ENCODE measurements at places on chromosomes 16 and 17.

DNA sequence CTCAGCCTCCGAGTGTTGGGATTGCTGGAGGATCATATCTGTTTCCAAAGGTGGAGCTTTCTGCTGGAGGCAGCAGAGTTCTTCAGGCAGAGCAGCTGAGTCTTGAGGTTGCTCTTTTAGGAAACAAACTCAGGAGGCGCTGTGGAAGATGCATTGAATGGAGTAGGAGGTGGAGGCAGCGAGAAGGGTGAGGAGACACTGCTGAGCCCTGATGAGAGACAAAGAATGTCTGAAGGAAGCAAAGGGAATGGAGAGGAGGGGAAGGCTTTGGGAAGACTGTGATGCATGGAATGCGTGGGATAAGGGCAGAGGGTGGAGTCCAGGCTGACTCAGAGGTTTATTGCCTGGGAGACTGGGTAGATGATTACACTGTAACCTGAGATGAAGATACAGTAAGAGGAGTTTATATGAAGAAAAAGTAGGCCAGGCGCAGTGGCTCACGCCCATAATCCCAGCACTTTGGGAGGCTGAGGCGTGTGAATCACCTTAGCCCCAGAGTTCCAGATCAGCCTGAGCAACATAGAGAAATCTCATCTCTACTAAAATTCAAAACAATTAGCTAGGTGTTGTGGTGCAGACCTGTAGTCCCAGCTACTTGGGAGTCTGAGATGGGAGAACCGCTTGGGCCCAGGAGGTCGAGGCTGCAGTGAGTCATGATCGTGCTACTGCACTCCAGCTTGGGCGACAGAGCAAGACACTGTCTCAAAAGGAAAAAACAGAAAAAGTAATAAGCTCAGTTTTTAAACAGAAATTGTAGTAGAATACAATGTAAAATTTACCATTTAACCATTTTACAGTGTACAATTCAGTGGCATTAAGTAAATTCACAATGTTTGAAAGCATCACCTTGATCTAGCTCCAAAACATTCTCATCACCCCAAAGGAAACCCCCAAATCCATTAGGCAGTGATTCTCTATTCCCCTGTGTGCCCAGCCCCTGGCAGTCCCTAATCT is 17.8 kb upstream of the TMEM219 start:
- no peak for DNase-seq

DNA sequence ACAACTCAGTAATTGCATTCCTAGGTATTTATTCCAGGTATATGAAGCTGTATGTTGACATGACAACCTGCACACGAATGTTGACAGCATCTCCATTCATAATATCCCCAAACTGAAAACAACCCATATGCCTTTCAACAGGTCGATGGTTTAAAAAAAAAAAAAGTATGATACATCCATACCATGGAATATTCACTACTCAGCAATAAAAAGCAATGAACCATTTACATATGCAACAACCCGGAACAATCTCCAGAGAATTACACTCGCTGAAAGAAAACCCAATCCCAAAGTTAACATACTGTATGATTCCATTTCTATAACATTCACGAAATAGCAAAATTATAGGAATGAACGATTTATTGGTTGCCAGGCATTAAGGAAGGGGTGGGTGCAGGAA is 53.3 kb upstream of the DNAH9 start:
- DNase-seq: no peak

- no peak for DNase-seq
These were observed 10.6 kb downstream of the AARSD1 start for GRCh38 chr17:42953669-42954068.

- DNase-seq: no peak
These were observed 61.5 kb downstream of the GNAO1 start for GRCh38 chr16:56252835-56253234.

GRCh38 chr16:76443973-76444372 is 166.8 kb downstream of the CNTNAP4 start:
- DNase-seq: no peak

DNA sequence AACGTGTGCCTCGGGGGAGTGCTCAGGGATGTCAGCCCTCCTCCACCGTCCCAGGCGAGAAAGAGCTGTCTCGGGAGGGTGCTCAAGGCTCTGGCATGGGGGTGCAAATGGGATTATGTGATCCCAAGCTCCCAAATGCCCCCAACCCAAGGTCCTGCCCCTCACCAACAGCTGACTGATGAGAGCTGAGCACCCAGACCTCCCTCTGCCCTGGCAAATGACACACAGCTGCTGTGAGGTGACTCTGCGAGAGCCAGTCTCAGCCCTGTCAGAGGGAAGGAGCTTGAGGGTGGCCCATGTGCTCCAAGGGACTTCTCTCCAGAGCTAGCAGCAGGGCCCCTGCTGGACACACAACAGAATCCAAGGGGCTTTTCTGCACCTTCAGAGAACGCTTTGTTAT is 7.7 kb downstream of the CDH5 start:
- DNase-seq: no peak

DNA sequence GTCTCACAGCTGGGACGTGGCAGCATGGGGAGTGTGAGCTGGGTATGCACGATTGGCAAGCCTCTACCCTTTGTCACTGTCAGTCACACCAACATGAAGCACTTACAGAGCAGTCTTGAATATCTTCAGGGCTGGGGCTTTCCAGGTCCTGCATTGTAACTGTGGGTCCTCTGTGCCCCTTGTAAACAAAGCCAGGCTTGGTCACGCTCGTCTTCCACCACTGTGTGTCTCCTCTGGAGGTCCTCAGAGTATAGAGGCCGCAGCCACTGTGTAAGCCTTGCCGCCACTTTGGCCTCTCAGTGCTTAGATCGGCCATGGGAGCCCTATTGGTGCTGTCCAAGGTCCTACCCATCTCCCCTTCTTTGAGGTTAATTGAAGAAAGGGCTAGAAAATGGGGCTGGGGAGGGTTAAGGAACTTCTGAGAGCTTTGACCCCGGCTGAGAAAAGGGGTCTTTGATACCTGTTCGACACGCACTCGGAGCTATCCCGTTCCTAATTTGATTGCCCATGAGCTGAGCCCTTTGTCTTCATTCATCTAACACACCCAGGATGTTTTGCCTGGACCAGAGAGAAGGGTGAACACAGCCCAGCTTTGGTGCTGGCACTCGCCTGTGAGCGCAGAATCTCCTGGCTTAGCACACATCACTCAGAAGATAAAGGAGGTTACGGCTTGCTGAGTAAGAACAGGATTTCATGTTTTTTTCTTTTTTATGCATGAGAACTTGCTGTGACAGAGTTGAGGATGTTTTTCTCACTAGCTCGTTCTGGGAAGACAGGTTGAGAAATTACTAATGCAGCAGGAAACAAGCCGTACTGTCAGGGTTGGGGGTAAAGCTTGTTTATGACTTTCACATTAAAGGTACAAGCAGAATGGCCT is 267.9 kb downstream of the CPPED1 start:
- no peak for DNase-seq

All from naive thymus-derived CD8-positive, alpha-beta T cell (primary cell).